Activated T-cell treated with anti-CD3 and anti-CD28 coated beads, Interleukin-2, amount 50 U/mL, for 72 hours (primary cell): ENCODE measurements at places on chromosomes 3 and 15. TPM values are rescaled to one million over a fixed set of nuclear protein-coding genes. Genes with fewer than 3 reads are reported as not detected.

DNA sequence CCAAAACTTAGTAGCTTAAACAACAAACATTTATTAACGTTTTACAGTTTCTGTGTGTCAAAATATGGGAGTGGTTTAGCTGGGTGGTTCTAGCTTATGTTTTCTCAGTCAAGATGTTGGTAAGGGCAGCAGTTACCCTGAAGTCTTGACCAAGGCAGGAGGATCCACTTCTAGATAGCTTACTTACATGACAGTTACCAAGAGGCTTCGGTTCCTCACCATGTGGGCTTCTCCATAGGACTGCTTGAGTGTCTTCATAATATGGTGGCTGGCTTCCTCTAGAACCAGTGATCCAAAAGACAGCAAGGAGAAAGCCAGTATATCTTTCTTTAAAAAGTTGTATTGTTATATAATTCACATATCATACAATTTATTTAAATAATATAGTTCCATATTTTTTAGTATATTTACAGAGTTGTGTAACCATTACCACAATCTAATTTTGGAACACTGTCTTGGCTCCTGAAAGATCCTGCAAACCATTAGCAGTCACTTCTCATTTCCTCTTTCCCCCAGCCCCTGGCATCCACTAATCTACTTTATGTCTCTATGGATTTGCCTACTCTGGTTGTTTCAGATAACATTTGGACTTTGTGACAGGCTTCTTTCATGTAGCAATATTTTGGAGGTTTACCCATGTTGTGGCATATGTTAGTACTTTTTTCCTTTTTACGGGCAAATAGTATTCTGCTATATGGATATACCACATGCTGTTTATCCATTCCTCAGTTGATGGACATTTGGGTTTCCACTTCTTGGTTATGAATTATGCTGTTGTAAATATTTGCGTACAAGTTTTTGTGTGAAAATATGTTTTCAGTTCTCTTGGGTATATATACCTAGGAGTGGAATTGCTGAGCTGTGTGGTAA, 33.3 kb downstream of the MAPK6 start:
- DNase-seq: no peak

- no peak for DNase-seq
Measured at GRCh38 chr15:48358229-48359152, 27.3 kb downstream of the DUT start.

Gene CEP152
- total RNA-seq: 33.3 TPM

Gene NMNAT3
- 9.5 TPM for total RNA-seq

Gene ABI3BP
- not detected for total RNA-seq
